ENCODE measurements at places on chromosomes 11 and 22. TPM values are rescaled to one million over a fixed set of nuclear protein-coding genes. Genes with fewer than 3 reads are reported as not detected.

ZNHIT2 gene
- total RNA-seq = 28.2 TPM

IPO7 gene
- 175 TPM for total RNA-seq

GGTLC2 gene
- 0.45 TPM for total RNA-seq

DNA sequence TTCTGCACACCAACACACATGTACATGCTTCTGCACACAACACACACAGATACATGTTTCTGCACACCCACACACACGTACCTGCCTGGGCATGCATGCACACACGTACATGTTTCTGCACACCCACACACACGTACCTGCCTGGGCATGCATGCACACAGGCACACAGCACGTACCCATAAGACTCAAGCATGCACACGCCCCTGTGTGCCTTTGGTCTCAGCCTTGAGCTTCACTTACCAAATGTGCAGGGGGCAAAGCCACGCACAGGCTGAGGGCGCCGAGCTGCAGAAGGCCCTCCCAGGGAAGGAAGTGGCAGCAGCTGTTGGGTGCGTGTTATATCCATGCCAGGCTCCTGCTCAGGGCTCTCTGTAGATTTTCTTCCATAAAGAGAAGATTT lies 34.7 kb upstream of the SMIM38 start:
- no peaks in the 10 kb centered on the region for H3K27me3 ChIP-seq
- peaks cover 21% of the 10 kb centered on the region for H3K4me1 ChIP-seq
- H3K36me3 ChIP-seq = no peaks in the 10 kb centered on the region
- no peak overlapping the region for H3K4me3 ChIP-seq
- H3K27ac ChIP-seq = no peak overlapping the region

- no peaks in the 10 kb centered on the region for H3K27me3 ChIP-seq
- peak overlapping the region; percentile 33 for H3K27ac ChIP-seq
- DNase-seq = no peak
- H3K4me3 ChIP-seq = no peak overlapping the region
- H3K4me1 ChIP-seq = peaks cover 24% of the 10 kb centered on the region
Observed at GRCh38 chr11:70935006-70935768, 317.2 kb downstream of the SHANK2 start.

FERMT3 gene
- 9.4 TPM for total RNA-seq

DNA sequence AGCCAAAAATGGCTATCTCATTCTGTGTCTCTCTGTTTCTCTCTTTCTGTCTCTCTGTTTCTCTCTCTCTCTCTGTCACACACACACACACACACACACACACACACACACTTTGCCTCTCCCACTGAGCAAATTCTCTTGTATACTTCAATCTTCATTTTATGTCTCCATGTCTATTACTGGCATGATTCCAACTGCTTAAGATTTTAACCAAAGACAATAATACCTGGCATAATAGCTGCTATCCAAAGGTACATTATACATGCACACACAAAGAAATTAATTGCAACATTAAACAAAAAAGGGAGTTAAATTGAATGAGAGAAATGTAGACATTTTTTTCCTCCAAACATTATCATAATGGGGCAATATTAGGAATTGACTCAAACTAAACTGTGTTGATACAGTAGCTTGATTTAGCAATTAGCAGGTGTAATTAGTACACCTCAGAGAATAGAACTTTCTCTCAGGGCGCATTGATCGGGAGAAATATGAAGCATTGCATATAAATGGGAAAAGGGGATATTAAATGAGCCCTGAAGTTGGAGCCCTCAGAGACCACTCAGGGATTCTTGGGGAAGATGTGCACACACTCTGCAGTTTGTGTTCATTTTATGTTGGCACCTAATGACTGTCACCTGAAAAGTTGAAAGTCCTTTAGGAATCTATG lies 17.4 kb upstream of the SLC1A2 start:
- no peaks in the 10 kb centered on the region for H3K36me3 ChIP-seq
- no peak overlapping the region for H3K4me3 ChIP-seq
- no peaks in the 10 kb centered on the region for H3K4me1 ChIP-seq
- H3K27me3 ChIP-seq = no peaks in the 10 kb centered on the region

EHD1 gene
- total RNA-seq = 57.9 TPM

- H3K4me3 ChIP-seq = no peak overlapping the region
- no peaks in the 10 kb centered on the region for H3K4me1 ChIP-seq
- H3K27ac ChIP-seq = no peak overlapping the region
- H3K36me3 ChIP-seq = no peaks in the 10 kb centered on the region
- no peaks in the 10 kb centered on the region for H3K27me3 ChIP-seq
- DNase-seq = no peak
Observed at GRCh38 chr11:117449111-117449693, 121.5 kb downstream of the CEP164 start.

- H3K4me3 ChIP-seq = no peak overlapping the region
- H3K27ac ChIP-seq = no peak overlapping the region
- peak; percentile 39 for DNase-seq
- H3K4me1 ChIP-seq = no peaks in the 10 kb centered on the region
- peaks cover 3% of the 10 kb centered on the region for H3K36me3 ChIP-seq
Observed at GRCh38 chr22:17792854-17793434, 18.7 kb upstream of the BID start.

DNA sequence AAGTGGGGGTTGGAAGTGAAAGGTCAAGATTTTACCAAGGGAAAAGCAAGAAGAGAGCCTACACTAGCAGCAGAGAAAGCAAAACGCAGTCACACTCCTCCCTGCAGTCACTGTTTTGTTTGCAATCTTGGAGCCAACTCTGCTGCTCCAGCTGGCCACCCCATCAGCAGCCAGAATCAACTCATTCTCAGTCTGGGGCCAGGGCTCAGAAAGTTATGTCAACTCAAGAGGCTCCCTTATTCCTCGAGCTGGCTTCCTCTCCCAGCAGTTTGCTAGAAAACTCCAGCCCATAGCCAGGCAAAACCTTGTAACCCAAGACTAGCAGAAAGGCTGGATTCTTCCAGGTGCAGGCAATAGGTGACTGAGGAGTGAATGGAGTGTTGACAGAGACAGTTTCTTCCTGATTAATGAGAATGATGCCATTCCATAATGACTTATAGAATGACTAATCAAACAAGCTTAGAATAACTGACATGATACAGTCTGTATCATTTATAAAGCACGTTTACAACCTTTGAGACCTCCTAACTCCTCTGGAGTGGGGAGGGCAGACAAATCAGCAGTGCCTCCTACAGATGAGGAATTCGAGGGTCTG lies 53.4 kb downstream of the P4HA3 start:
- H3K27ac ChIP-seq = peak overlapping the region; percentile 57
- DNase-seq = peak; percentile 82
- no peak overlapping the region for H3K4me3 ChIP-seq
- H3K27me3 ChIP-seq = no peaks in the 10 kb centered on the region

GRCh38 chr11:113376156-113376555 lies 11.4 kb upstream of the ANKK1 start:
- H3K36me3 ChIP-seq = no peaks in the 10 kb centered on the region
- no peak overlapping the region for H3K27ac ChIP-seq
- no peaks in the 10 kb centered on the region for H3K27me3 ChIP-seq
- no peaks in the 10 kb centered on the region for H3K4me1 ChIP-seq
- H3K4me3 ChIP-seq = no peak overlapping the region
- DNase-seq = no peak

C11orf87 gene
- not detected for total RNA-seq

- H3K36me3 ChIP-seq = no peaks in the 10 kb centered on the region
- DNase-seq = no peak
- H3K27ac ChIP-seq = no peak overlapping the region
- H3K4me3 ChIP-seq = no peak overlapping the region
- H3K4me1 ChIP-seq = no peaks in the 10 kb centered on the region
- no peaks in the 10 kb centered on the region for H3K27me3 ChIP-seq
Observed at GRCh38 chr11:133893381-133893780, 48.1 kb upstream of the SPATA19 start.

- no peaks in the 10 kb centered on the region for H3K27me3 ChIP-seq
- no peaks in the 10 kb centered on the region for H3K36me3 ChIP-seq
- H3K27ac ChIP-seq = no peak overlapping the region
- no peaks in the 10 kb centered on the region for H3K4me1 ChIP-seq
Observed at GRCh38 chr11:80727315-80727714, 1286.5 kb upstream of the TENM4 start.

DNA sequence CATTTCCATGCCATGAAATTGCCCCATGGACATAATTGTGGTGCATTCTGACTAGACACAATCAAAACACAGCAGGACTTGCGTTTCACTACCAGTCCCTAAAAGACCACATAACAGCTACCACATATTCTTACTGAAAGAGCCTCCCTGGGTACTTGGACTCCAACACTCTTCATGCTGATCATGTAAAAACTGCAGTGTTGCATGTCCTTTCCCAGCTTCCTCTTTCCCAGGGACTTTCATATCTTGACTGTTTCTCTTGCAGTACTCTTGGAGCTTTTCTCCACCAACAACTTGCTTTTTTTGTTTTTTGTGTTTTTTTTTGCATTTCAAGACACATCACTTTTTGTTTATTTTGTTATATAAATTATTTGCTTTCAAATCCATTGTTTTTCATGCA lies 22.9 kb downstream of the MS4A6E start:
- H3K27ac ChIP-seq = no peak overlapping the region
- no peaks in the 10 kb centered on the region for H3K36me3 ChIP-seq
- H3K4me1 ChIP-seq = no peaks in the 10 kb centered on the region

GRCh38 chr11:68780829-68781228 lies 29.5 kb upstream of the TESMIN start:
- H3K4me3 ChIP-seq = no peak overlapping the region
- peaks cover 70% of the 10 kb centered on the region for H3K36me3 ChIP-seq
- H3K27ac ChIP-seq = no peak overlapping the region
- DNase-seq = no peak
- H3K27me3 ChIP-seq = no peaks in the 10 kb centered on the region

DNA sequence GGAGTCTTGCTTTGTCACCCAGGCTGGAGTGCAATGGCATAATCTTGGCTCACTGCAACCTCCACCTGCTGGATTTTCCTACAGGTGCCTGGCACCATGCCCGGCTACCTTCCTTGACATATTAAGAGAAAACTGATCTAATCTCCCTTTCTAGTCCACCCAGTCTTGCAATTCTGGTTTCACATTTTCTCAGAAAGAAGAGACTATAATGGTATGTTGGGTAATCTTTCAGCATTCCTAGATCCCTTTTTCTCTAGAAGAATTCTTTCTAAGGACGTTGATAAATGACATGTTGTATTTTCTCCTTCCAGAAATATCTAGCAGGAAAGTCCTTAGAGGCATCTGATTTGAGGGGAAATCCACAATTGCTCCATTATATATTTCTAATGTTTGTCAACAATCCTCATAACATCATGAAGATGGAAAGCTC lies 10.4 kb upstream of the HSPA8 start:
- peaks cover 21% of the 10 kb centered on the region for H3K4me1 ChIP-seq
- H3K27ac ChIP-seq = no peak overlapping the region
- no peaks in the 10 kb centered on the region for H3K36me3 ChIP-seq
- no peaks in the 10 kb centered on the region for H3K27me3 ChIP-seq
- H3K4me3 ChIP-seq = no peak overlapping the region

- no peak overlapping the region for H3K27ac ChIP-seq
- H3K4me1 ChIP-seq = peaks cover 5% of the 10 kb centered on the region
- peak; percentile 10 for DNase-seq
- H3K4me3 ChIP-seq = no peak overlapping the region
Observed at GRCh38 chr11:10601837-10602236, 33.4 kb upstream of the LYVE1 start.

DNA sequence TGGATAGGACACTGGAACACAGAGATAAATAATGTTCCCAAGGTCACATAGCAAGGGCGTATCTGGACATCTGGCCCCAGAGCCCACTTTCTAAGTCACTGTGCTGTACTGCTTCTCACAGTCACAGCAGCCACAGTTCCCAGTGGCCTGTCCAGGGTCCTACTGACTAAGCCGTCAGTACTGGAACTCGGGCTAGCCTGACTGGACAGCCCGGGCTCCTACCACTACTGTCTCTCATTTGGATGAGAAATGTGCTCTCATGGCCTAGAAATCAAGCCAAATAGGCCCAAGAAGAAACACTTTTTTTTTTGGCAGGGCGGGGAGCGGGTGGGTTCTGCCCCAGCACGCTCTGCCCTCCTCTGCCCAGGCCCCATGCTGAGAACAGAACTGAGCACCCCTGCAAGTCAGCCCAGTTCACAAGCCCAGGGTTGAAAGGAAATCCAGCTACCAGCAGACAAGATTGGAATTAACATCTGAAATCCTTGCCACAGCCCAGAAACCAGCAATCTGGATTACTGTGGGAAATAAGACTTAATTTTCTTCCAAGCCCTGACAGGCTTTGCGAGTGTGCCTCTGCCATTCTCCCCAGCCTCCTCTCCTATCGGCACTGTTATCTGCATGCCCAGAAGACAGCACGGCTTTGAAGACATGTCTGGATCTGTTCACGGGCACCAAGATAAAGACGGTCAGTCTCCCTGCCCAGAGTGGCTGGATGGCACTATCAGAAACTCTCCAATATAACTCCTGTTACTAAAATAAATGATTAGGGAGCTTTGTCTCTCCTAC lies 182.9 kb upstream of the NCAM1 start:
- H3K36me3 ChIP-seq = no peaks in the 10 kb centered on the region
- no peak overlapping the region for H3K27ac ChIP-seq
- DNase-seq = no peak
- H3K4me3 ChIP-seq = no peak overlapping the region
- H3K4me1 ChIP-seq = no peaks in the 10 kb centered on the region

DNA sequence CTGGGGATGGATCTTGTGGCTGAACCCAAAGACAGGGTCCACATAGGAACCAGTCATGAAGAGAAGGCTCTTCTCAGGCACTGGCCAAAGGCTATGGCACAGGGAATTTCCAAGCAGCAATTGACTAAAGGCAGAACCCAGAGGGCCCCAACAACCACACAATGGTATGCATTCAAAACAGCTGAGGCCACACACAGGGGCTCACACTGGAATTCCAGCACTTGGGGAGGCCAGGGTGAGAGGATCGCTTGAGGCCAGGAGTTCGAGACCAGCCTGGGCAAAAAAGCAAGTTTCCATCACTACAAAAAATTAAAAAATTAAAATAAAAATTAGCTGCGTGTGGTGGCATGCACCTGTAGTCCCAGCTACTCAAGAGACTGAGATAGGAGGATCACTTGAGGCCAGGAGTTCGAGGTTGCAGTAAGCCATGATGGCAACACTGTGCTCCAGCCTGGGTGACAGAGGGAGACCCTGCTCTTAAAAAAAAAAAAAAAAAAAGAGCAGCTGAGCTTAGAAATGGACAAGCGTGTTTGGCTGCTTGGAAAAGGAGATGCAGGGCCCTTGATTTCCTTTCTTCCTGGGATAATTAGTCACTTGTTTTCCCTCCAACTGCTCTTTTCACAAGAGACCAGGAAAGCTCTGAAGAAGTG lies 44.6 kb downstream of the MYH9 start:
- H3K27ac ChIP-seq = peak overlapping the region; percentile 31
- no peak overlapping the region for H3K4me3 ChIP-seq
- peaks cover 49% of the 10 kb centered on the region for H3K4me1 ChIP-seq
- no peak for DNase-seq

- no peaks in the 10 kb centered on the region for H3K36me3 ChIP-seq
- peak overlapping the region; percentile 30 for H3K27ac ChIP-seq
- peak overlapping the region; percentile 39 for H3K4me3 ChIP-seq
Observed at GRCh38 chr11:27718863-27719545, 18.7 kb upstream of the BDNF start.

Data from thyroid gland (tissue), 4 donors.